Heart right ventricle (tissue), 16 donors: ENCODE measurements at places on chromosomes 2 and 18. TPM values are rescaled to one million over a fixed set of nuclear protein-coding genes. Genes with fewer than 3 reads are reported as not detected.

EMILIN1 gene
- 17.1 TPM for total RNA-seq

MC2R gene
- total RNA-seq = not detected

ZNF519 gene
- 5.8 TPM for total RNA-seq

ALLC gene
- total RNA-seq = not detected

KATNAL2 gene
- 1.7 TPM for total RNA-seq

ZBTB7C gene
- total RNA-seq = 1.6 TPM

LRRTM4 gene
- total RNA-seq = 2.0 TPM

NAT8 gene
- not detected for total RNA-seq

ABCG8 gene
- not detected for total RNA-seq

TLX2 gene
- total RNA-seq = not detected

MERTK gene
- total RNA-seq = 2.3 TPM

CD8B gene
- total RNA-seq = not detected

KIAA2012 gene
- total RNA-seq = not detected

NT5DC4 gene
- not detected for total RNA-seq

PNPT1 gene
- 26.0 TPM for total RNA-seq

EPB41L3 gene
- 7.9 TPM for total RNA-seq

HTR2B gene
- total RNA-seq = 2.3 TPM
